ENCODE measurements at places on chromosomes 3 and 15.

DNA sequence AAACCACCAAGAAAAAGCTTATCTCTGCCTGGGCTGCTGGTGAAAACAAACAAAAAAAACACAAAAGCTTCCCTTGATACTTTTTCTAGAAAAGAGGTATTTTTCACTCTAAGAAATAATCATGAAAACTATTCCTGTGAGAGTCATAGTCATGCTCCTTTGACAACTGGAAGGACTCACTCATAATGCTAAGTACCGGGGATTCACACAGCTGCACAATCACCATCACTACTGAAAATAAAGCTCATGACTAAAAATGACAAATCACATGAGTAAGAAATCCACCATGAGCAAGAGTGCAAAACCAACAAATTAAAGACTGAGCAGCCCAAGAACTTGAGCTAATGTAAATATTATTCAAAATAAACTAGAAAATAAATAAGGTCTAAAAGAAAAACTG, 10.6 kb upstream of the POU1F1 start:
- H3K36me3 ChIP-seq: no peaks in the 10 kb centered on the region
- DNase-seq: no peak
- no peaks in the 10 kb centered on the region for H3K27me3 ChIP-seq
- H3K27ac ChIP-seq: no peak overlapping the region
- no peak overlapping the region for H3K4me3 ChIP-seq

GRCh38 chr3:85090495-85090894, 131.7 kb downstream of the CADM2 start:
- no peak overlapping the region for H3K27ac ChIP-seq
- no peak for DNase-seq
- H3K27me3 ChIP-seq: no peaks in the 10 kb centered on the region
- H3K4me3 ChIP-seq: no peak overlapping the region
- no peaks in the 10 kb centered on the region for H3K36me3 ChIP-seq

DNA sequence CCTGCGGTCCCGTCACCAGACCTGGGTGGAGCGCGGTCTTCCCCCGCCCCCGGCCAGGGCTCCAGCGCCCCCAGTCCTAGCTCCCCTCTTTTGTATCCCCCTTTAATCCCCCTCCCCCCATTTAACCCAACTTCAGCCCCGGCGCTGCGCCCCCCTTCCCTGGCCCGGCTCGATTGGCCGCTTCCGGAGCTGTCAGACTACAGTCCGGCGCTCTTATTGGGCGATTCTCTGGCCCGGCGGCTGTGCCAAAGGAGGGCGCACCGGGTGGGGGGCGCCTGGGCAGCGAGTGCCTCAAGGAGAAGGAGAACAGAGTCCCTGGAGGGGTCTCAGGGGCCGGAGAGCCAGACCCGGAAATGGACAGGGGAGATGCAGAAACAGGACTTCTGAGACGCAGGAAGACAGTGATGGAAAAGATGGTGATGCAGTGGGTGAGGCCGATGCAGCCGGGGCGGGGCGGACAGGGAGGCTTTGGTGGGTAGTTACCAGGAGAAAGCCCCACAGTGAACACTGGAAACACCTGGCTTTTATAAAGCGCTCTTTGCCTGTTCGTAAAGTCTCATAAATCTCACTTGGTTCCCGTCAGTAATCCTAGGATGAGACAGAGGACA, 1.2 kb upstream of the ADCY5 start:
- peaks cover 10% of the 10 kb centered on the region for H3K4me1 ChIP-seq
- H3K4me3 ChIP-seq: peak overlapping the region; percentile 93
- H3K27me3 ChIP-seq: no peaks in the 10 kb centered on the region
- no peak for DNase-seq
- H3K27ac ChIP-seq: peak overlapping the region; percentile 94

DNA sequence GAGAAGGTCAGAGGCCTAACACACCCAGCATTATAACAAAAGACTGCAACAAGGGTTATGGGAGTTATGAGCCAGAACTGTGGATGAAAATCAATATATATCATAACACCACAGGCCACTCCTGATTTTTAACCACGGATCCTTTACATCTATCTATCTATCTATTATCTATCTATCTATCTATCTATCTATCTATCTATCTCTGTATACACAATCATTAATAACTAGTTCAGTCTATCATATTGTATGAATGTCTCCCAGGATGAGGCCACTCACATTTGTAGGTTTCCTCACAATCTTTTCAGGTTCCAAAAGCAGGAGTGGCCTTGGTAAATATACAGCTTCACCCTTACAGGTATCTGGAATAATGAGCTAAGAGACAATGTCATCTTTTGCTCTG, 94.2 kb downstream of the PDCD6IP start:
- DNase-seq: no peak
- H3K4me3 ChIP-seq: no peak overlapping the region
- H3K27me3 ChIP-seq: no peaks in the 10 kb centered on the region
- H3K36me3 ChIP-seq: no peaks in the 10 kb centered on the region
- no peak overlapping the region for H3K27ac ChIP-seq

GRCh38 chr15:75530169-75530568, 48.9 kb downstream of the PTPN9 start:
- H3K27me3 ChIP-seq: no peaks in the 10 kb centered on the region
- no peaks in the 10 kb centered on the region for H3K4me1 ChIP-seq

GRCh38 chr3:69130689-69131088, 8.3 kb upstream of the LMOD3 start:
- H3K4me3 ChIP-seq: no peak overlapping the region
- no peak for DNase-seq

DNA sequence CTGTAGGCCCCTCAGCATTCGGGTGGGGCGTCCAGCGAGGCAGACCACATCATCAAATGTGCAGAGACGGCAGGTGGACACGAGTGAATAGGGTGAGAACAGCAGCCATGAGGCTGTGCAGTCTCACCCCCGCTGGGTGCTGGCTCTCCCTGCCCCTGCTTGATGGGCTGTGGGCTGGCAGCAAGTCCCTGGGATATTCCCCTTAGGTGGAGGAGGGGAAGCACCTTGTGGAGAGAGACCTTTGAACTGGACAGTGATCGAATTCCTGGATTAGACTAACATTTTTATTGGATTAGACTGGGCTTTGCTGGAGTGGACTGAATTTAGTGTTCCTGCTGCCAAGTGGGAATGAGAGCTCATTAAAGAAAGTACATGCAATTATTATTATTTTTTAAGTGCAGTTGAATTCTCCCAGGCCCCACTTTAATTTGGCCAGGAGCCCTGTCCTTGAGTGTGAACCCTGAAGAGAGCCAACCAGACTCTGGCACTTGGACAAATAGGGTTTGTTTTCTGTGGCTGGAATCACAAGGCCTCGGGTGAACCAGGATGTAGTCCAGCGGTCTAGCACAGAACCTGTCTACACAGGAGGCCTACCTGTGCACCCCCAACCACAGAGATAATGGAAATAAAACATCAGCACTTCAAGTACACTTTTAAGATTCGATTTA, 193.1 kb downstream of the ABHD5 start:
- H3K27me3 ChIP-seq: no peaks in the 10 kb centered on the region
- no peak overlapping the region for H3K4me3 ChIP-seq
- H3K4me1 ChIP-seq: no peaks in the 10 kb centered on the region
- DNase-seq: no peak
- no peak overlapping the region for H3K27ac ChIP-seq
